Right renal pelvis (tissue), 4 donors: ENCODE measurements at places on chromosomes 13 and 19. TPM values are rescaled to one million over a fixed set of nuclear protein-coding genes. Genes with fewer than 3 reads are reported as not detected.

PNMA8C gene
- polyA plus RNA-seq = 0.80 TPM

DPF1 gene
- polyA plus RNA-seq = 1.0 TPM

ZNF415 gene
- 26.7 TPM for polyA plus RNA-seq

ZNF888 gene
- 12.2 TPM for polyA plus RNA-seq
